ENCODE measurements at places on chromosomes 1 and 21. TPM values are rescaled to one million over a fixed set of nuclear protein-coding genes. Genes with fewer than 3 reads are reported as not detected.
A peak's percentile ranks its signal among the peaks of the same experiment; 100 is the strongest.

DNA sequence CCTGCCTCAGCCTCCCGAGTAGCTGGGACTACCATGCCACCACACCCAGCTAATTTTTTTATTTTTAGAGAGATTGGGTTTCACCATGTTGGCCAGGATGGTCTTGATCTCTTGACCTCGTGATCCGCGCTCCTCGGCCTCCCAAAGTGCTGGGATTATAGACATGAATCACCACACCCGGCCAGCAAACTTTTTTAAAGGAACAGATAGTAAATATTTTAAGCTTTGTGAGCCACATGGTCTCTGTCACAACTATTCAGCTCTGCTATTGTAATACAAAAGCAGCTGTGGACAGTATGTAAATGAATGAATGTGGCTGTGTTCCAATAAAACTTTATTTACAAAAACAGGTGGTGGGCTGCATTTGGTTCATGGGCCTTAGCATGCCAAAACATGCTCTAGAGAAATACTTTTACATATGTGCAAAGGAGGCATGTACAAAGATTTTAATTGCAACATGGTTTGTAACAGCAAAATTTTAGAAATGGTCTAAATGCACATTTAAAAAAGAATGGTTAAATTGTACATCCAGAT, 47.0 kb downstream of the CDCP2 start:
- no peak overlapping the region for H3K27ac ChIP-seq
- H3K4me1 ChIP-seq, result no peaks in the 10 kb centered on the region
- H3K27me3 ChIP-seq, result no peaks in the 10 kb centered on the region
- no peaks in the 10 kb centered on the region for H3K36me3 ChIP-seq
- DNase-seq, result no peak
- H3K4me3 ChIP-seq, result no peak overlapping the region

- H3K36me3 ChIP-seq, result no peaks in the 10 kb centered on the region
- DNase-seq, result no peak
- no peaks in the 10 kb centered on the region for H3K27me3 ChIP-seq
- H3K4me3 ChIP-seq, result no peak overlapping the region
Measured at GRCh38 chr1:212666116-212666775, 33.4 kb downstream of the BATF3 start.

- no peaks in the 10 kb centered on the region for H3K36me3 ChIP-seq
- no peak overlapping the region for H3K4me3 ChIP-seq
- DNase-seq, result no peak
- H3K4me1 ChIP-seq, result peaks cover 10% of the 10 kb centered on the region
- peaks cover 3% of the 10 kb centered on the region for H3K27me3 ChIP-seq
Measured at GRCh38 chr21:37620401-37620800, 253.8 kb downstream of the DYRK1A start.

DNA sequence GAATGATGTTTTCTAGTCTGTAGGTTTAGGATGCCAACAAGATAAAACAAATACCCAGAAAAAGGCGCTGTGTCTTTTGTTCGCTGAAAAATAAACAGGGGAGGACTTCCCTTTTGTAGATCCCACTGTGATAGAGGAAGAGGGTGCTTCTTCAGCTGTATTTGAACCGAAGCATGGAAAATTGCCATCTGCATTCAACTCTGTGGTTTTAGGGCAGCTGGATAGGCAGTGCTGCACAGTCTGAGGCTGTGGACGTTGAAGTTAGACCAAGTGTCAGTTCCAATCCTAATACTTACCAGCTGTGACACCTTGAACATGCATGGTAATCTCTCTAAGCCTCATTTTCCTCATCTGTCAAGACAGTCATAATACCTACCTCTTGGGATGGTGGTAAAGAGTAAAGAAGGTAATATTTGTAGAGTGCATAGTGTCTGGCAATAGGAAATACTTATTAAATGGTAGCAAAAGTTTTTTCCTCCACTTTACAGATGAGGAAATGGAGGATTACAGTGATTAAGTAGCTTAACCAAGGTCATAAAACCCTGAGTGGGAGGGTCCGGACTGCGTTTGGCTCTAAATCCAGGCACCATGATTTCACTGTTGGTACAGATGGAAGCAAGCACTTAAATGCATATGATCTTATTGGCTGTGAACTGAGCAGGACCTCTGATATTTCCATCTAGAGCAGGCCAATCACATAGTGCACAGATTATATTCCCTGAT, 48.5 kb downstream of the UTP25 start:
- H3K27ac ChIP-seq, result no peak overlapping the region
- no peaks in the 10 kb centered on the region for H3K4me1 ChIP-seq
- DNase-seq, result no peak
- H3K36me3 ChIP-seq, result no peaks in the 10 kb centered on the region

DNA sequence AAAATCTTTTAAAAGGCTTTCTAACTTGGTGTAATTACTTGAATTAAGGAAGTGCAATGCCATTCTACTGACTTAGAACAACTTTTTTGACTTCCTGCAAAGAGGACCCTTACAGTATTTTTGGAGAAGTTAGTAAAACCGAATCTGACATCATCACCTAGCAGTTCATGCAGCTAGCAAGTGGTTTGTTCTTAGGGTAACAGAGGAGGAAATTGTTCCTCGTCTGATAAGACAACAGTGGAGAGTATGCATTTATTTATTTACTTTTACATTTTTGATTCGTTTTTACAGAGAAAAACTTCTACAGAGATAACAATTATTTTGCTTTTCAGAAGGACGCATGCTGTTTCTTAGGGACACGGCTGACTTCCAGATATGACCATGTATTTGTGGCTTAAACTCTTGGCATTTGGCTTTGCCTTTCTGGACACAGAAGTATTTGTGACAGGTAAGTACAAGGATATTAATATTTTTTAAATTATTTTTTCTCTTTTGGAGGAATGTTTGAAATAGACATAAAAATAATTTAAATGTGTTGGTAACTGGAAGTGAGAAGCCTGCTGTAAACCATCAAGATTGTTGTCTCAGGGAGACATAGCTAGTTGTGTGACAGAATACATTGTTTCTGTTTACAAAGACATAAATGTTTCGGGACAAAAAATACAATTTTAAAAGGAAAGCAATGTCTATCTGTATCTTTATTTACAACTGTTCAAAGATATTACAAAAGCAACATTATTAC, at the start of gene PTPRC:
TSS of gene PTPRC (plus strand) at position 147 of the 742 bp plus-strand sequence. CDS start at position 376, 229 bp downstream.
- H3K4me3 ChIP-seq, result peak within 1 kb of the TSS; percentile 37
- DNase-seq, result no peak
- no peaks in the 10 kb centered on the region for H3K27me3 ChIP-seq
- no peaks in the 10 kb centered on the region for H3K4me1 ChIP-seq
- H3K27ac ChIP-seq, result no peak within 1 kb of the TSS

The UAP1 gene
- 65.7 TPM for total RNA-seq

The CCDC24 gene
- total RNA-seq, result 4.6 TPM

The GJB5 gene
- 45.8 TPM for total RNA-seq
